ENCODE measurements at places on chromosomes 7 and 10.

DNA sequence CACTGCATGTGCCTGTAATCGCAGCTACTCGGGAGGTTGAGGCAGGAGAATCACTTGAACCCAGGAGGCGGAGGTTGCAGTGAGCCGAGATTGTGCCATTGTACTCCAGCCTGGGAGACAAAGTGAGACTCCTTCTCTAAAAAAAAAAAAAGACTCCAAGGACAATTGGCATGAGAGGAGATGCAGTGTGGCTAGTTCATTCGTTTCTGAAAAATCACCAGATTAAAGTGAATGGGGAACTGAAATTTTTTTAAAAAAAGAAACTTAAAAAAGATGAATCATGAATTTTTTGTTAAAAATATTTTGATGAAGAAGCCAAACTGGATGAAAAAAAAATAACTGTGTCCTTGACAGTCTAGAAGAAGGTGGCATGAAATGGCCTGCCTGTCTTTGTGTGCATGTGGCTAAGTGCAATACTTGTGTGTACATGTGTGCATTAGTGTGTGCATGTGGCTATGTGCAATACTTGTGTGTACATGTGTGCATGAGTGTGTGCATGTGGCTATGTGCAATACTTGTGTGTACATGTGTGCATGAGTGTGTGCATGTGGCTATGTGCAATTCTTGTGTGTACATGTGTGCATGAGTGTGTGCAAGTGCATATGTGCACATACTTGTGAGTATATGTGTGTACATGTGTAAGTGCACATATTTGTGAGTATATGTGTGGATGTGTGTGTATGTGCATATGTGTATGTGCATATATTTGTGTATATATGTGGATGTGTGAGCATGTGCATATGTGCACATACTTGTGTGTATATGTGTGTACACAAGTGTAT is 391.7 kb upstream of the KLF6 start:
- no peak for DNase-seq

DNA sequence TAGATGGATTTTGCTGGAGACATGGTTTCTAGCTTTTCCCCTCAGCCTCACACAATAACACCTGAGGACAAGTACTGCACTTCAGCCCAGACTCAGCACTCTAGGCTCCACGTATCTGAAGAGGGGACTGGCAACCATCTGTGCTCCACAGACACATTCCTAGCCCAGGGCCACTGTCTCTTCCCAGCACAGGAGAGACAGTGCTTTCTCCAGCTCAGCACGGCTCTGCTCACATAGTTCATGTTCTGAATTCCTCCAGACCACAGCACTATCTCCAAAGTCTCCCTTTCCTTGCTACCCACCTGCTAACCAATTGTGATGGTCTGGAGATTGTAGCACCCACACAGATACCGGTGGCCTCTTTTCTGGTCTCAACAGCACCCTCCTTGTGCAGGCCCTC is 114.5 kb downstream of the HTR7 start:
- DNase-seq: no peak

- no peak for DNase-seq
These were observed 55.2 kb upstream of the EZH2 start for GRCh38 chr7:148939128-148939755.

- DNase-seq: no peak
These were observed 25.2 kb downstream of the AKR1E2 start for GRCh38 chr10:4851176-4851575.

- DNase-seq: no peak
These were observed 23.2 kb downstream of the GPER1 start for GRCh38 chr7:1111156-1111555.

DNA sequence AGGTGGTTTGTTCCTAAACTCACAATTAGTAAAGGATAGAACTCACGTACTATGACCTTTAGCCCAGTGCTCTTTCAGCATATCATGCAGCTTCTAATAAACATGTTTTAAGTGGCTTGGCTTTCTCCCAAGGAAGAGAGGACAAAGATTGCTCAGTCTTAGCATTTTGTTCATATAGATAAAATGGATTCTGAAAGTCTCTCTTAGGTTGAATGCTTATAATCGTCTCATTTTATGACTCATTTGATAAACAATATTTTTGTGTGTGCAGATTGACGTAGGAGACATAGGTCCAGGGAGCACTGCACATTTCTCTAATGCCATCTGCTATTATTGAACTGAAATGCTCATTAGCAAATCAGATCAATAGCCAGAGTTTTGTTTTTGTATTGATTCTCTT is 44.8 kb downstream of the GNAT3 start:
- DNase-seq: no peak

- DNase-seq: no peak
These were observed 732.8 kb downstream of the ZWINT start for GRCh38 chr10:55628260-55628701.

All from activated T-cell treated with anti-CD3 and anti-CD28 coated beads, Interleukin-2, amount 50 U/mL, for 1 hour (primary cell).